Germinal center (tissue), 1 donor: ENCODE measurements at places on chromosomes 6 and 20.
A peak's percentile ranks its signal among the peaks of the same experiment; 100 is the strongest.

GRCh38 chr6:57162028-57162427 lies 10.1 kb upstream of the BAG2 start:
- DNase-seq = no peak

DNA sequence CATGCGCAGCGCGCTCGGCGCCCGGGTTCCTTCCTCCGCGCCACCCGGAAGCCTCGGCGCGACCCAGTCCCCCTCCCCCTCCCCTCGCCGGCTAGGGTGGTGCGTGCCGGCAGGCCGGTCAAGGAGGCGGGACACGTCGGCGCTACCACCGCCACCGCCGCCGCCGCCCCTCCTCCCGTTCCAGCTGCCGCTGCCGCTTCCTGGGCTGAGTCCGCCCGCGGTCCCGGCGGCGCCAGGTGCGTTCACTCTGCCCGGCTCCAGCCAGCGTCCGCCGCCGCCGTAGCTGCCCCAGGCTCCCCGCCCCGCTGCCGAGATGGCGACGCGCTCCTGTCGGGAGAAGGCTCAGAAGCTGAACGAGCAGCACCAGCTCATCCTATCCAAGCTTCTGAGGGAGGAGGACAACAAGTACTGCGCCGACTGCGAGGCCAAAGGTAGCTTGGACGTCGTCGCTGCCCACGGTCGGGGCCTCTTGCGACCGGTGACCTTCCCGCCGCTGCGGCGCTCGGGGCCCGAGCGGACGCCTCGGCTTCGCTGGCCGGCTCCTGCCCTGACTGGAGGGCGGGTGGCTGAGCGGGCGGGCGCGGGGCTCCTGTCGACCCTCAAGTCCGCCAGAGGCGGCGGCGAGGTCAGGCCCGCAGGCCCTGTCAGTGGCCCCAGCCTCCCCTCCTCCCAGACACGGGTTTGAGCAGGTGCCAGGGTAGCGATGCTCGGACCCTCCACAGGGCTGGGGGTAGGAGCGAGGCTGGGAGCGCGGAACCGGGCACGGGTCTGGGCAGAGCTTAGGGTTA lies at the start of gene SMAP1:
Gene SMAP1, plus strand, starts transcription at position 173 of the 788 bp plus-strand sequence. Its CDS starts 141 bp downstream, at position 314.
- DNase-seq = peak; percentile 95

- DNase-seq = no peak
Measured at GRCh38 chr6:21679761-21680265, 86.3 kb downstream of the SOX4 start.

- DNase-seq = no peak
Measured at GRCh38 chr20:11544029-11544678, 373.5 kb upstream of the BTBD3 start.

DNA sequence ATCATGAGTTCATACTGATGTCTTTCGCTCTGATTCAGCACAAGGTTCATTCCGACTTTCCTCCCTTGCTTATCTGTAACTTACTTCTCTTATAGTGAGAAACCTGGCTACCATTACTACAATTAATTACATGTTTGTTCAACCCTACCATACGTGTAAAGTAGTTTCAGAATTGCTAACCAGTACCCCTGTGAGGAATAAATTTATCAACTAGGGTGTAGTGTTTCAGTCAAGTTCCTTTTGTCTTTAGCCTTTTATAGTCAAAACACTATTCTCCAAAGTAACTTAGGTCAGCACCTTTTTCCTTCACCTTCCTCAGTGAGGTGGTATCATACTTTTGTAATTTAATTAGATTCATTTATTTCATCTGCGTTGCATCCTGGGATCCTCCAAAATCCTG lies 64.9 kb downstream of the MAP3K4 start:
- DNase-seq = no peak

DNA sequence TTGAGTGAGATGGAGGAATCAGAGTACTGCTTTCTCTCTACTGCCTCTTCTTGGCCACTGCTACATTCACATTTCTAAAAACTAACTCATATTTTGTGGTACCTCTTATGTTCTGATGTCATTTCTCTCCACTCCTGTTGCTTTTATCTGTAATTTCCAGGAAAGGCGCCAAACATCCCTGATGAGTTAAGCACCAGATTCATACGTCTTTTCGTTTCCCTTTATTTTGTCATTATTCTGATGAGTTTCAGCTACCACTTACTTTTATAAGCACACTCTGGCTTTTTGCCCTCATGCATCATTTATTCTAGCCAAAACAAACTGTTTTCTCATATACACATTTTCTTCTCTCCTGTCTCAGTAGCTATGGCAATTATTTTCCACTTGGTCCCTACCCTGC lies 680.0 kb downstream of the RNF144B start:
- DNase-seq = no peak

- DNase-seq = no peak
Measured at GRCh38 chr20:46464451-46464850, 48.9 kb downstream of the ZNF334 start.

GRCh38 chr20:6595704-6596103 lies 171.8 kb upstream of the BMP2 start:
- no peak for DNase-seq

DNA sequence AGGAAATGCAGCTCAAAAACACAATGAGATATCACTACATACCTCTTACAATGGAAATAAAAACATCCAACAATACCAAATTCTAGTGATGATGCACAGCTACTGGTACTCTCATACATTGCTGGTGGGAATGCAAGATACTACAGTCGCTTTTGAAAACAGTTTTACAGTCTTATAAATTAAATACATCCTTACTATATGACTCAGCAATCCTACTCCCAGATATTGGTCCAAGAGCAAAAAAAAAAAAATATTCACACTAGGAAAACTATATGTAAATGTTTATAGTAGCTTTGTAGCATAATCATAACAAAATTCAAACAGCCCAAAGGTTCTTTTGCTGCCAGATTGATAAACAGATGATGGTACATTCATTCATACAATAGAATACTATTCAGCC lies 217.4 kb upstream of the FAM83B start:
- no peak for DNase-seq

DNA sequence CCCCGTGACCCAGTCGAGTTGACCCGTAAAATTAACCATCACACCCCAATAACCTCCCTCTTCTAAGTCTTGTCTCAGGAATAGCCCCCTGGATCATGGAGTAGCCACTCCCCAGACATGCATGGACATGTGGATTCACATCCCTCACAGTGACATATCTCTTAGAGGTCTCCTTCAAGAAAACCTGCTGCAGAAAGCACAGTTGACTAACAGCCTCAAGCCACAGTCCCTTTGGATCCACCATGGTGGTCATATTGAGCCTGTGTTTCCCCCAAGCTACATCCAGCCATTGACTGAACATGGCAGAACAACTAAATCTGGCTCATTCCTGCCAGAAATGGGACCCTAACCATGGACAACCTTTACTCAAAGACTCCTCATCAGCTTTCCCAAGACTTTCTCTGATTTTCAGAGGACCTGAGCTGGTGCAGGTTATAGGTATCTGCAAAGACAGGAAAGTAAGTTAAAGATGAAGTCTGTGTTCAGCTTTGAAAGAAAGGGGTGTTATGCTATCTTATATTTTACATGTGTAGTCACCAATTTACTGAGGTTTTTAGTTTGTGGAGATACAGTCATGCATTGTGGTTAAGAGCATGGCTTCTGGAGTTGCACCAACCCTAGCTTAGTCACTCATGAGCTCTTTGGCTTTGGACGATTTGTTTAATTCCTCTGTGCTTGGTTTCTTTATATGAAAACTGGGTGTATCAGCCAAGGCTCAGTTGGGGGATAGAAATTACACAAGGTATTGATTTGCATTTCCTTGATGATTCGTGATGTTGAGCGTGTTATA lies 219.1 kb downstream of the MYLK4 start:
- no peak for DNase-seq

- DNase-seq = no peak
Measured at GRCh38 chr6:24882295-24882694, 53.5 kb downstream of the RIPOR2 start.

GRCh38 chr6:3707024-3707423 lies 44.5 kb downstream of the PXDC1 start:
- DNase-seq = no peak

GRCh38 chr6:33410711-33411631 lies at the start of gene PHF1:
TSS of gene PHF1 (plus strand) at chr6:33411014. CDS start at chr6:33412264, 1,250 bp downstream.
- DNase-seq = peak; percentile 89

DNA sequence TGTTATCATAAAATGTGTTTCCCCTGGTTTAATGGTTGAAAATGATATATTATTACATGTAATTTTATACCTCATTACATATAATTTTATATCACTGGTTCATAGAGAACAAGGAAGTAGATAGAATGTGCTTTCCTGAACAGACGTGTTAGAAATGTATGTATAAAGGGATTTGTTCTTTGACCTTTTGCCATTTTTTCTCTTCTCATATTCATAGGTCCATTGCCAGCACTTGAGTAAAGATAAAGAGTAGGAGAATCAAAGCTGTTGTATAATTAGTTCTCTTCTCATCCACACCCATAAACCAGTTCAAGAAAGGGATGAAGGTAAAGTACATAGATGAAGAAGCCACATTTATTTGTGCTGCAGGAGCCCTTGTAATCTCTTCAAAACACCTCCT lies 46.7 kb downstream of the RNF217 start:
- no peak for DNase-seq

- no peak for DNase-seq
Measured at GRCh38 chr20:5829241-5829809, 79.1 kb downstream of the SHLD1 start.

- DNase-seq = no peak
Measured at GRCh38 chr6:16355699-16356446, 117.5 kb downstream of the GMPR start.

GRCh38 chr20:60048634-60049521 lies 90.7 kb downstream of the CDH26 start:
- DNase-seq = no peak

GRCh38 chr20:13690943-13691342 lies 52.2 kb upstream of the TASP1 start:
- no peak for DNase-seq

DNA sequence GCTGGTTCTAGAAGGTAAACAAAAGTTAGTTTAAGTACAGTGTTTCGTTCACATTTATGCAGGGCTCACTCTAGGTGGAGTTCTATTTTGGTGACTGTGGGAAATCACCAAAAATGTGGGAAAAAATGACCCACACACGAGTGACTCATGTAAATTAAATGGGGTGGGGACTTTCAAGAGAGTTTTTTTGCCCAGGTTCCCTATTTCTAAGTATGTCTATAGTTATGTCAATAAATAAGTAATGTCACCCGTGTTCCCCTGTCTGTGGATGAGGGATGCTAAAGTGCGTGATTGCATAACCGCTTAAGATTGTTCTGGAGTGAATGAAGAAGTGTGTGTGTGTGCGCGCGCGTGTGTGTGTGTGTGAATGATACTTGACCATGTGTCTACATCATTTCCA lies 69.1 kb downstream of the MYB start:
- DNase-seq = no peak

- no peak for DNase-seq
Measured at GRCh38 chr6:56642366-56643261, at the start of gene DST. TSS of gene DST (minus strand) at chr6:56642889.
